ENCODE measurements at places on chromosomes 6 and 20.

DNA sequence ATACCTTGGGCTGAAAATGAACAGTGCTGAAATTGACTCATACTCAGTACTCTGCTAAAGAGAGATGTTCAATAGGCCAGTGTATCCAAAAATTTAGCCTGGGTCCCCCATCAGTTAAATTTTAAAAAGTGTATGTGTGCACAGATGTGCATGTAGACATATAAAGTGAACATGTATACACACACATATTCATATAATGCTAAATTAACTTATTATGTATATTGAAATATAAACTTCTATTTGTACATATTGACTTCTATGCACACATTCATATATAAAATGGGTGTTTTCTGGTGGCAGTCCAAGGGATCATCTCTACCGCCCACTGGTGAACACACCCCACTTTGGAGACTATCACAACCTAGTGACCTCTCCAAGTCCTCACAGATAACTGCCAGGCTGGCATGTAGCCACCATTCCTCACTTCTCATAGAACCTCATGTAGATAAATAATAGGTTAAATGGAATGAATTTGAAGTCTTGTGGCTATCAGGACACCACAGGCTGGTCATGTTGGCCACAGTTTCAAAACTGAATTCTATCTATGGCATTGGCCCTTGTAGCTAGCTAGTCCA lies 8.8 kb downstream of the SLC22A16 start:
- DNase-seq = no peak

- DNase-seq = no peak
These were observed 75.4 kb downstream of the PFDN4 start for GRCh38 chr20:54283253-54283652.

- no peak for DNase-seq
These were observed 24.4 kb downstream of the QKI start for GRCh38 chr6:163438940-163439335.

GRCh38 chr6:139763468-139764210 lies 389.2 kb upstream of the CITED2 start:
- DNase-seq = no peak

DNA sequence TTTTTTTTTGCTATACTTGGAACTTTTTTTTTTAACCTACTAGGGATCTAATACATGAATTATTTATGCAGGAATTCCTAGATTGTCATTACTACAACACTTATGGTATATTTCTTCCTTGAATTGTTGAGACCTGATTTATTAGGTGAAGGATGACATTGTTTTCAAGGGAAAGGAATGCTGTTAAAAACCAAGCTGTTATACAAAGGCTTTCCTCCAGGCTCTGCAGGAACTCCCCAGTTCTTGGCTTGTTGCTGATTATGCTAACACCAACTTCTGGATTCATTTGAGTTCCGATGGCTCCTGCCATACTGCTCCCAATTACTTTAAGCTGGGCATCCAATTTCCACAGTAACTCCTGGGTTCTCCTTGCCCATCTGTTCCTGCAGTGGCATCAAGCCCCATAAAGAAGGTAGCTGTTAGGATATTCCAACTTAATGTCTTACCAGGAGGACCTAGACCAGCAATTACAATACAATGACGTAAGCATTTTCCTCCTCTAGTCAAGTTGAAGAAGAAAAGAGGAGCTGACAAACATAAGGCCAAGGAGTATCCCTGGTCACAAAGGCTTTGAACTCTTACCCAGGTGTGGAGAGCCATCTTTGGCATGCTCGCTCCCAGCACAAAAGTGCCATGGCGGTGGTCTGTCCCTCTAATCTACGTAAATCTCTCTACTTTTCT lies 215.9 kb upstream of the AGPAT4 start:
- DNase-seq = no peak

GRCh38 chr20:44029848-44030230 lies 115.2 kb downstream of the TOX2 start:
- no peak for DNase-seq

DNA sequence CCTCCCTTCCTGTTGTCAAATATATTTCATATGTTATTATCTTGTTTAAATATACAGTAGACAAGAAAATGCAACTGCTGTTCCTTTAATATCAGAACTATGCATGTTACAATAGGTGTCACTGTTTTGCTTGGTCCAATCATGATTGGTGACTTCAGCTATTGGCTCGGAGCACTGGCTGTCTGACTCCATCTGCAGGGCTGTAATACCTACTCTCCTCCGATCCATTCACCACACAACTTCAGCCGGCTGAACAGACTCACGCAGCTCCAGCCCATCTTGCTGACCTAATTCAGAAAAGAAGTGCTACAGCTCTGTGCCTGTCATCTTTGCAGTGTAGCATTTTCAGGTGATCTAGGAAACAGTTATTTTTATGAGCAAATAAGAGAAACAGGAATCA lies at the start of gene BTBD3:
BTBD3 (plus strand) TSS at position 231 of the 400 bp plus-strand sequence. CDS start 383 bp downstream, outside the sequence.
- DNase-seq = no peak

DNA sequence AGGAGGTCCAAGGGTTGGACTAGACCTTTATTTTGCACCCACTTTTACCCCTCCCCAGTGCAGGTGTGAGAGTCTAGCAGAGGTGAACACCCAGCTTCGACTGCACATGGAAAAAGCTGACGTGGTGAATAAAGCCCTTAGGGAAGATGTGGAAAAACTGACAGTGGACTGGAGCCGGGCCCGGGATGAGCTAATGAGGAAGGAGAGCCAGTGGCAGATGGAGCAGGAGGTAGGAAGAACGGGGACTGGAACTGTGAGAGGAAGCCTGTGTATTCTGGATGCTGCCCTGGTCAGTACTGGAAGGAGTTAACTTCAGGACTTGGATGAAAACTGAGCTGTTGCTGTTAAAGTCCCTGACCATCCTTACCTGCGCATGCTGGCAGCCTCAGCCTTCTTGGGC lies 10.6 kb downstream of the CEP250 start:
- DNase-seq = no peak

- no peak for DNase-seq
These were observed 70.2 kb upstream of the TFB1M start for GRCh38 chr6:155384321-155384952.
